ENCODE measurements at places on chromosomes 13 and 19. TPM values are rescaled to one million over a fixed set of nuclear protein-coding genes. Genes with fewer than 3 reads are reported as not detected.

GRCh38 chr13:55999709-56000108 lies 1141.0 kb upstream of the PRR20A start:
- H3K27me3 ChIP-seq: no peaks in the 10 kb centered on the region
- H3K4me1 ChIP-seq: no peaks in the 10 kb centered on the region
- no peak overlapping the region for H3K4me3 ChIP-seq
- no peak overlapping the region for H3K27ac ChIP-seq
- DNase-seq: no peak

- H3K4me1 ChIP-seq: no peaks in the 10 kb centered on the region
- DNase-seq: no peak
- H3K27me3 ChIP-seq: no peaks in the 10 kb centered on the region
- H3K36me3 ChIP-seq: no peaks in the 10 kb centered on the region
These were observed 235.6 kb downstream of the SHISA2 start for GRCh38 chr13:25816239-25816638.

- H3K4me1 ChIP-seq: no peaks in the 10 kb centered on the region
- DNase-seq: no peak
- H3K36me3 ChIP-seq: no peaks in the 10 kb centered on the region
- no peaks in the 10 kb centered on the region for H3K27me3 ChIP-seq
- no peak overlapping the region for H3K27ac ChIP-seq
These were observed 362.7 kb upstream of the MIR17HG start for GRCh38 chr13:90984756-90985155.

DNA sequence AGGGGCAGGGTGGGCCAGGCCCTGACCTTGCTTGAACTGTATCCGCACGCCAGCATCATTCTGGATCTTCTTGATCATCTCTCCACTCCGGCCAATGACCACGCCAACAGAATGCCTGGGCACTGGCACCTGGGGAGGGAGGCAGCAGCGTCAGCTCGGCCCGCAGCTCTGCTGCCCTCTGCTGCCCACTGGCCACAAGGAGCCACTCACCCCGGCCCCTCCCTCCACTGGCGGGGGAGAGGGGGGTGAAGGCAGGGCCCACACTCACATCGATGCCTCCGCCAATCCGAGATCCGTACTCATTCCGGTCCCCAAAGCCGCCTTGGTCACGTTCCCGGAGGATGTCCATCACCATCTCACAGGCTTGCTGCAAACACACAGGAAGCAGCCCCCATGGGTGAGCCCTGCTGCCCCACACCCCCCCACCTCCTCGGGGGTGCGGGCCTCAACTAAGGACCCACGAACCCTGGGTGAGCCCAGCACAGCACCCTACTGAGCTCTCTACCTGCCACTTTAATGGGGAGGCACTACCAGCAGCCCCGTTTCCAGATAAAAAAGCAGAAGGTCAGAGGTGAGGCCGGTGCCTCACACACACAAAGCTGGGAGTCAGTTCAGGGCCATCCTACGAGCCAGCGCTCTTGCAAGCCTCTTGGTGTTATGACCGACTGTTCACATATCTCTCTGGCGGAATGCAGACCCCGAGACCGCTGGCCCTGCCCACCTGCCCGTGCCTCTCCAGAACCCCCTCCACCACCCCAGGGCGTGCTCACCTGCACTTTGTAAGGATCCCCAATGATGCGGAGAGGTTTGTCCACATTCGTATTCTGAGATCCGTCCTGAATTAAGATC lies 6.7 kb downstream of the KHSRP start:
- DNase-seq: no peak
- H3K27me3 ChIP-seq: no peaks in the 10 kb centered on the region
- H3K36me3 ChIP-seq: peaks cover 24% of the 10 kb centered on the region
- no peak overlapping the region for H3K27ac ChIP-seq
- H3K4me1 ChIP-seq: peaks cover 16% of the 10 kb centered on the region
- H3K4me3 ChIP-seq: no peak overlapping the region

SLC25A15 gene
- 10.8 TPM for total RNA-seq

PRR20E gene
- total RNA-seq: not detected

OCEL1 gene
- total RNA-seq: 22.6 TPM

DNA sequence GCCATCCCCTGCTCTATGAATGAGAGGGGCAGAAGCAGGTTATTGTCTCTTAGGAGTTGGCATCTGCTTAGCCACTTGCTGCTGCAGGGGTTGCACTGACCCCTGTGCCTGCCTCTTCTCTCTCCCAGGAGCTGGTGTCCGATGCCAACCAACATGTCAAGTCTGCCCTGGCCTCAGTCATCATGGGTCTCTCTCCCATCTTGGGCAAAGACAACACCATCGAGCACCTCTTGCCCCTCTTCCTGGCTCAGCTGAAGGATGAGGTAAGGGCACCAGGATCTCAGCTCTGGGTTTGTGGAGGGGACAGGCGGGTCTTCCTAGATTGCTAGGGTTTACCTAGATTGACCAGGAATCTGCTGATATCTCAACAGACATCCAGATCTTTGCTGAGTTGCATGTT lies 26.5 kb downstream of the PPP2R1A start:
- no peak for DNase-seq
- H3K27me3 ChIP-seq: no peaks in the 10 kb centered on the region
- no peak overlapping the region for H3K4me3 ChIP-seq

DNA sequence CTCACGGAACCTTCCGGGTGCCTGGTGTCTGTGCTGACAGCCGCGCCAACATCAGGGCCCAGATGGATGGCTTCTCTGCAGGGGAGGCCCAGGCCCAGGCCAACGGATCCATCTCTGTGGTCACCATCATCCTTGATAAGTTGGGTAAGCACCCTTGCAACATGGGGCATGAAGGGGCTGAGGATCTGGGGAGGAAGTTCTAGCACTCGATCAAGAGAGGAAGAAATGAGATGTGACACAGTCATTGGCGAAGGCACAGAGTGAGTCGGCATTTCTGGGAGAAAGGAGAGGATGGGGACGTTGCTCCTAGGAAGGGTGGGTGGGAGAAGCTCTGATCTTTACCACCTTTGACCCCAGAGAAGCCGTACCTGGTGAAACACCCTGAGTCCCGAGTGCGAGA lies 4.4 kb downstream of the CILP2 start:
- H3K36me3 ChIP-seq: no peaks in the 10 kb centered on the region
- H3K27me3 ChIP-seq: no peaks in the 10 kb centered on the region
- H3K4me3 ChIP-seq: no peak overlapping the region
- H3K4me1 ChIP-seq: peaks cover 4% of the 10 kb centered on the region
- H3K27ac ChIP-seq: no peak overlapping the region
- no peak for DNase-seq

ZNF558 gene
- 40.2 TPM for total RNA-seq
